ENCODE measurements at places on chromosomes 12 and 14.
A peak's percentile ranks its signal among the peaks of the same experiment; 100 is the strongest.

DNA sequence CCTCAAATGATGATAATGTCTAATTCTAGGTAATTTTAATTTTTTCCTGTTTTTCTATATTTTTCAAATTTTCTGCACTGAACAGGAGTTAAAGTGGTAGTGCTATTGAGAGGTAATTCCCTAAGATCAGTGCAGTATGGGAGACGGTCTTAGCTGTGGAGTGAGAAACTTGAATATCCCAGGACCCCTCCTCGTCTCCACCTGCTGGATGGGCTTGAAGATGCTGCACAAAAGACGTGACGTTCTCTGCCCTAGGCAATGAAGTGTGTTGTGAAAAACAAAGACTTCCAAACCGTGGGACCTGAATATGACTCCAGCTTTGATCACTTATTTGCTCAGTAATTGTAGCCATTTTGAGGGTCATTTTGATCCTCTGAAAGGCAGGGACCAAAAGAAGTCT lies 298.1 kb downstream of the VRK1 start:
- DNase-seq: no peak

- DNase-seq: no peak
These were observed 14.6 kb downstream of the PCNX4 start for GRCh38 chr14:60106339-60106738.

- DNase-seq: no peak
These were observed 40.0 kb downstream of the PACS2 start for GRCh38 chr14:105354541-105354940.

DNA sequence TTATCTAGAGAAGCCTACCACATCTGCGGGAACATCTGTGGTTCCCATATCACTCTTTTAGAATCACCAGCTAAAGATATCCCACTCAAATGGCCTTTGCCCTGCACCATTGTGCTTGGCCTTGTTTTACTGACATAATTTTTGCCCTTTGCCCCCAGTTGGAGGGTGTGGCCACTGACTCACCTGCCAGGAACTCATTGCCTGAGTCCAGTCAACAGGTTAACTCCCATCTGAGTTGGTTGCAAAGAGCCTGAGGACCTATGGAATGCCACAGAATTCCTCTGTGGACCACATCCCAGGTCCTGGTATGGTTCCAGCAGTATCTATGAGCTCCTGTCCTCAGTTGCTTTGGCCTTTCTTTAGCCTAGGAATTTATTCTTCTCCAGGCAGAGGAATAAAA lies 55.7 kb upstream of the PTGR2 start:
- peak; percentile 97 for DNase-seq

GRCh38 chr12:50828886-50829285 lies 13.8 kb upstream of the TMPRSS12 start:
- no peak for DNase-seq

DNA sequence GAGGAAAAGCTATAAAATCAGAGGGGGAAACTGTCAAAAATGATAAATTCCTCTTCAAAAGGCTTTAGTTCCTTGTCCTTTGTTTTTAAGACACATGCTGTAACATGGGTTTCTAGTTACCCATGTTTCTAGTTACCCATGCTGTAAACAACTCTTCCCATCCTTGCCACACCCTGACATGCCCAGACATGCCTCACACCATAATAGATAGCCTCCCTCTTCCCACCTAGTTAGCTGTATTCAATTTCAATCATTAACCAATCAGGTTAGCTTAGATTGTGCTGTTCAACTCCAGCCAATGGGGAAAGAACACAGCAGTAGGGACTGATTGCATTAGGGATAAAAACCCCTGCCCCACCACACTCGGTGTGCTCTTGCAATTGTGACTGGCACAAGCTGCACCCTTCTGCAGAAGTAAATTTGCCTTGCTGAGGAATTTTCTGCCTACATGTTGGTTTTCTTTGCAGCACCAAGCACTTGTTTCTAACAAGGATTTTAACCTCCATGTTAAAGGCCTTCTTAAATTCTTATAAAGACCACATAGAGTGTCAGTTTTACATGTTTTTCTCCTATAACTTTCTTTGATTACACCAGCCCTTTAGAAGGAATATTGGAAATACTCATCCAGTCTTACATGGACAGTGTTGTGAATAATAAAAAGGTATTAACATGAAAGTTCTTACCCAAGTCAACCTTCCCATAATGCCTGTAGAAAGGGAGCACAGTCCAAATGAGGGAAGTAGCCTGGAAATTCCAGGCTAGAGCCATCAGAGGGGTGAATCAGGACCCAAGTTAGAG lies 32.5 kb upstream of the LALBA start:
- no peak for DNase-seq

GRCh38 chr12:76153616-76154015 lies 69.1 kb upstream of the NAP1L1 start:
- DNase-seq: no peak

GRCh38 chr14:75705014-75705413 lies 44.0 kb downstream of the TTLL5 start:
- no peak for DNase-seq

GRCh38 chr12:50123203-50123602 lies 11.2 kb downstream of the COX14 start:
- DNase-seq: no peak

GRCh38 chr12:28966046-28966780 lies 182.9 kb upstream of the FAR2 start:
- DNase-seq: peak; percentile 14

GRCh38 chr14:70651522-70651921 lies 9.8 kb downstream of the TTC9 start:
- no peak for DNase-seq

GRCh38 chr12:94128280-94128679 lies 20.1 kb upstream of the PLXNC1 start:
- DNase-seq: no peak

- no peak for DNase-seq
These were observed 57.0 kb upstream of the KRR1 start for GRCh38 chr12:75568393-75568792.

- DNase-seq: no peak
These were observed 57.5 kb downstream of the CHST11 start for GRCh38 chr12:104514092-104514810.

DNA sequence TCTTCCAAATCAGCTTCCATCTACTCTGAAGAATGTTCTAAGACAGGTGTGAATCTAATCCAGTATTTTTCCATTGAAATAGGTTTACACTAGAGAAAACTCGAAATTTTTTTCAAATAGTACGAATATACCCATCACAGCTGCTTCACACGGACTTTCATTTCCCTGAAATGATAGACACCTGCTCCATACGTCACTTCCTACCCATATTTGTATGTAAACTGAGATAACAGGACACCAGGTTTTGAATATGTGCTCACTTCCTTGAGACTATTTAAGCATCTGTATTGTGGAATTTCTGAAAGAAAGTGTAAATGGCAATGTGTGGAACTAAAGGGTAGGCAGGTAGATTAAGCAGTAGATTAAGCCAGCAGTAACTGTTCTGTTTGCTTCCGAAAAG lies 13.4 kb upstream of the ITPR2 start:
- no peak for DNase-seq

GRCh38 chr14:79040790-79041189 lies 870.6 kb downstream of the NRXN3 start:
- no peak for DNase-seq

GRCh38 chr14:34874386-34875030 lies 652 bp downstream of the BAZ1A start:
- DNase-seq: peak; percentile 51

DNA sequence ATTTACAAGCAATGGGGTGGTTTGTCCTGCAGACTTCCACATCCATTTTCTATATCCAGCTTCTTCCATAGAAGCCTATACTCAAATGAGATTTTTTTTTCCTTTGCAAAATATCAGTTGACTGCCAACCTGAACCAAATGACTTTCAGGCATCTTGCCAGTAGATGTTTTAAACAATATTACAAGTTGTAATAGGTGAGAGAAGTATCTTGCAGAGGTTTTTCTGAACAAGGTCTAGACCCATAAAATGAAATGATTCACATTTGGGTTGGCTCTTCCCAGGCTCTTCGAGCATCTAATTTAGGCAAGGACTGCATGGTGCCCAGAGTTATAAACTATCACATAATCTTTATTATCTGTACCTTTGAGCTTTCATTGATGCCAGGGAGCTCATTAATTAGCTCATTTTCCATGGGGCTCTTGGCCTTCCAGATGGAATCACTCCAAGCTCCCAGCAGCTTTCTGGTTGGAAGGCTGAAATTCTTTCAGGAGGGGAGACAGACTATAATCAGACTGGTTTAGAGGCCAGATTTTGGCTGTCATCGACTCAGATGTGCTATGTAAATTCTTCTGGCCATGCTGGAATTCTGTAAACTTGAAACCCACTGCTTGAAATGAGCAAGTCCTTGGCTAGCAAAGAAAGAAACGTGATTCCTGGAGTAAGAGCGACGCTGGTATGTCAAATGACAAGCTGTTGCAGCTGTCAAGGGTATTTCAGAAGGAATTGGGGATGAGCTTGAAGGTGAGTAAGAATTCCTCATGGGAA lies 32.2 kb upstream of the DICER1 start:
- DNase-seq: no peak

- DNase-seq: no peak
These were observed 101.9 kb downstream of the GAS2L3 start for GRCh38 chr12:100675432-100675831.

- DNase-seq: no peak
These were observed 61.0 kb downstream of the EPS8 start for GRCh38 chr12:15728118-15728598.

DNA sequence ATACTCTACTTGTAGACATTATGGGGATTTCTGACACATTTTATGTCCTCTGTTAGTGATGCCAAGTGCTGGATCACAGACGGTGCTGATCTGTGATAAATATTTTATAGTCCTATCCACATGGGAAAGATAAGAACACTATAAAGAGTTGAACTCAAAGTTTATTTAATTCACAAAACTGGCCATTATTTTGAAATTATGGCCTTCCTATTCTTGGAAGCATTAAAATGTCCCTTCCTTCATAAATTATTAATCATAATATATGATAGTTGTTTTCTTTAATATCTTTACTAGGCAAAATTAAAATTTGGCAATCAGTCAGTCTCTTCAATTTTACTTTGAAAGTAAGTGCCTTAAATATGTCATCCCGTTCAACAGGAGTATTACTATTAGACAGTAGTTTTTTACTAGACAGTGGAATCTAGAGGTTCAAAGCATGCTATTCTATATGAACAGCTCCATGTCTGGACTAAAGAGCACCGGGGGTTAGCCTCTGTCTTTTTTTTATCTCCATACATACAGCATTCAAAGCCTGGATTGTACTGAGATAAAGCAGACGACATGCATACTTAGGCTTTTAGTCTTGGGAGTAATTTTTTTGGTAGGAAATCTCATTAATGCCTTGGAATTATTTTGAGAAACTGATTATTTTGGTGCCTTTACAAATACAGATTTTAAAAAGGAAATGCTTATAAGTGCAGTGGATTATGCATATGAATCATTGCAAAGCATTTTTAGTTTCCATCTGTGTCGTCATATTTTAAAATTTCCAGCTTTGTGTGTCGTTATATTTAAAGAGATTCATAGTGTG lies 306.1 kb upstream of the RGS6 start:
- no peak for DNase-seq

GRCh38 chr14:56580221-56580711 lies 668 bp downstream of the TMEM260 start:
- DNase-seq: peak; percentile 23

- no peak for DNase-seq
These were observed 55.4 kb upstream of the GARIN2 start for GRCh38 chr14:67133595-67134441.

DNA sequence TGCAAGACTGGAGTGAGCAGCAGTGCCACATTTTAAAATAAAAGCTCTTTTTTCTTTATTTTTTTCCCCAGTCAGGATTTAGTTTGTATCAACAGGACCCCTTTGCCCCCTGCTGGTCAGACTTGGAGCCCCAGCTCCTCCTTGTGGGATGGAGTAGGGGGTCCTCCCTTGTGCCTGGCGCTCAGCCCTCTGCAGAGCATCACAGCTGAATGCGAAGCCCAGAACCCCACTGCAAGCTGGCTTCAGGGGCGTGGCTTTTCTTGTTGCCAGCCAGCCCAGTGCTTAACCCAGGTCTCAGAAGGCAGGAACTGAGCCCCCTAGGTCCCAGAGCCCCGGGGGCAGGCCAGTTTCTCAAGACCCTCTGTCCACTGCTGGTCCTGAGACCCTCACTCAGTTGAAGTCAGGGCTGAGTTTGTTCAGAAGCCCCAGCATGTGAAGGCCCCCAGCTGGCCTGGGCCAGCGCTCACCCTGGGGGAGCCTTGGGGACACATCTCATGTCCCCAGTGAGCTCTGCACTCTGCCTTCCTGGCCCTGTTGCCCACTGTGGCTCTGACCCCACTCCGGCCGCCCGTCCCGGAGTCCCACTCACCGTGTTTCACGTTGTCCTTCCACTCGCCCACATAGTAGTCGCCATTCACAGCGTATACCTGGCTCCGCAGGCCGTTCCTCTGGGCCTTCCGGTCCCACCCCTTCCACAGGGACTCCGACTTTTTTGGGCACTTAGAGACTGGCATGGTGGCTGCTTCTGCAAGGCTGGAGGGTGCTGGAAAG lies 519 bp downstream of the MORN3 start:
- no peak for DNase-seq

DNA sequence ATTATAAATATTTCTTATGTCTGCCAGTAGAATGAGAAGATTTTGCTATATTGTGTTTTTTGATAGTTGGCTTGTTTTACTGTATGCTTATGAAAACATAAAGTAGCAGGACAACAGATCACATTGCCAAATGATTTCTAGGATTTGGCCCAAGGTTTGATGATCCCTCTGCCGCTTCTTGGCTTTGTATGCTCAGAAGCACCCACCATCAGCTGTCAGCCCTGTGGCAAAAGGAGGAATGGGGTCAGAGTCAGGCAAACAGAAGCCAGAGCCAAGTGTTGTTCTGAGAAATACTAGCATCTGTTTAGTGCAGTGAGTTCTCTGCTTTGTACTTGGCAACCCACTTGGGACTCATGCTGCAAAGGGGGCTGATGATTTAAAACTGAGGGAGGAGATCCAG lies 152.2 kb downstream of the PDE3A start:
- DNase-seq: no peak

DNA sequence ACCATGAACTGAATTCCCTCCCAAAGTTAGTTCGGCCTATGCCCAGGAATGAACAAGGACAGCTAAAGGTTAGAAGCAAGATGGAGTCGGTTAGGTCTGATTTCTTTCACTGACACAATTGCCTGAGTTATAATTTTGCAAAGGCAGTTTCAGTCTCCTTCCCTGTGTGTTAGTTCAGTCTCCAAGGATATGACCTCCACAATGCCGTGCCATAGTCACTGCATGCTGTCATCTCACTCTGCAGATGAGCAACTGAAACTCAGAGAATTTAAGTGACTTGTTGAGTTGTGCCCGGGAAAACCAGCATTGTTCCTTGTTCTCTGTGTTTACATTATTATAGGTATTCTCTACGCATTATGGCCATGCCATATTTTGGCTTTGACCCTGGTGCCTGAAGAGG lies 10.1 kb upstream of the SERPINA1 start:
- DNase-seq: no peak

- DNase-seq: no peak
These were observed 72.5 kb downstream of the SLC8A3 start for GRCh38 chr14:70116278-70116677.

GRCh38 chr14:91163316-91163715 lies 49.4 kb downstream of the DGLUCY start:
- no peak for DNase-seq

DNA sequence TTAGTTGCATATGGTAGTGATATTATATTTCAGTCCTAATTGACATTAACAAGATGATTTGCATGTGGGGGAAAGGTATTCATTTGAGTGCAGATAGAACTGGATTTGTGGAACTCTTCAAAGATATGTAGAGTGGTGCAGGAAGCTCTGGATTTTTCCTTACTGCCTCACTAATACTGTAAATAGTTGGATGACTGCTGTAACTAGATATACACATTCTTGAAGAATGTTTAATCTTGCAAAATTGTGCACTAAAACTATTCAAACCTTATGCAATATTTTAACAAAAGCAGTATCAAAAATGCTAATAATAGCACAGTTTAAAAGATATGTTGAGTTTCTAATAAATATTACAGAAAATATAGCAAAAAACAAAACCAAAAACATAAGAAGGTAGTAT lies 43.1 kb upstream of the ATF7IP start:
- DNase-seq: no peak

Measured in small intestine (tissue), 16 donors.